ENCODE measurements at places on chromosomes 6 and 20.

DNA sequence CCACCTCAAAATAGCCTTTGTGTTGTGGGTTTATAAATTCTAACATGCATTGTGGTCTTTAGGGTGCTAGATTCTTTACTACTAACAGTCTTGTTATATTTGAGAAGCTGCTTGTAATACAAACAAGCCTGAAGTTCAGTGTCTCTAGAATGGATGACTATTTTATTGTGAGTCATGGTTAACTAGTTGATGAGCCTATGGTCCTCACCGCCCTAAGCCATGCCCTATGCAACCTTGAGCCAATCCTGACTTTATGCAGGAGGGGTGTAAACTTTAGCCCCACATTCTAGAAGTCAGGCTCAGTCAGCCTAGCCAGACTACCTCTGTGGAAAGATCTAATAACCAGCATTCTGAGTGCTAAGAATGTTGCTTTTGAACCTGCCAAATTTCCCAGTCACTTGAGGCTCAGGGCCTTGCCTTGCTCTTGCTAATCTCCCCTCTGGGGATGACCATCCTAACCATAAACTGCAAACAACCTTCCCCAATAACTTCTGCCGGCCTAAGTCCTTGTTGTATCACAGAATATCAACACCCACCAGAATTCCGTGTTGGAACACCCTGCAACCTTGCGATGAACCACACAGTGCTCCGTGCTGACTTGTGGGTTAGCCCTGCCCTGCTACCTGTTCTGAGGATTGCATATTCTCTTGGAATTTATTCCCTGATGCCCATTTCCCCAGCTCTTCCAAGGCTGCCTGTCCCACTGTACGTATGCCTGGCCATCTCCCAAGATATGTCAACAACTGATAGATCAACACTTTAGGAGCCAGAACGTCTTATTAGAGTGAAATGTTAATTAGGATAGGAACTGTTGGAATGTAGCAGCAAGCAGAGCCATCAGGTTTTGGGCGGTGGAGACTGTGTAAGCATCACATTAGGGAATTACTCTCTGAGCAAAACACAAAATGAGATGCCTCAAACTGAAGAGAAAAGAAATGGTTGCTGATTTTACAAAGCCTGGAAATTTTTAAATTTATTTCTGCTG, 71.7 kb upstream of the CEP85L start:
- DNase-seq = peak; percentile 34

DNA sequence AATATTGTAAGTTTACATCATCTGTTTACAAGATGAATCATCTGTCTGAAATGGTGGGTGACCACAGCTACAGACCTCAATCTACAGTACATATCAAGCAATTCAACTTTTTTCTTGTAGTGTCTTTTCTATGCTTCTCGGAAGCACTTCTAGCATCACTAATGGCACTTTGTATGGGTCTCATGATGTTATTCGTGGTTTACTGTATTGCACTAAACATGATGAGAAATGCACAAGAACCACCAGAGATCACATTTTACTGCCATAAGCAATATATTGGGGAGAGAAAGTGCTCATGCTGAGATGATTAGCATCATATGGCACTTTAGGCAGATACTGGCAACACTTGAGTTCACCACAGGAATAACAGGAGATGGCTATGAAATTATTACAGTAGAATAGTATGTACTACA, 15.4 kb upstream of the BTBD3 start:
- no peak for DNase-seq

DNA sequence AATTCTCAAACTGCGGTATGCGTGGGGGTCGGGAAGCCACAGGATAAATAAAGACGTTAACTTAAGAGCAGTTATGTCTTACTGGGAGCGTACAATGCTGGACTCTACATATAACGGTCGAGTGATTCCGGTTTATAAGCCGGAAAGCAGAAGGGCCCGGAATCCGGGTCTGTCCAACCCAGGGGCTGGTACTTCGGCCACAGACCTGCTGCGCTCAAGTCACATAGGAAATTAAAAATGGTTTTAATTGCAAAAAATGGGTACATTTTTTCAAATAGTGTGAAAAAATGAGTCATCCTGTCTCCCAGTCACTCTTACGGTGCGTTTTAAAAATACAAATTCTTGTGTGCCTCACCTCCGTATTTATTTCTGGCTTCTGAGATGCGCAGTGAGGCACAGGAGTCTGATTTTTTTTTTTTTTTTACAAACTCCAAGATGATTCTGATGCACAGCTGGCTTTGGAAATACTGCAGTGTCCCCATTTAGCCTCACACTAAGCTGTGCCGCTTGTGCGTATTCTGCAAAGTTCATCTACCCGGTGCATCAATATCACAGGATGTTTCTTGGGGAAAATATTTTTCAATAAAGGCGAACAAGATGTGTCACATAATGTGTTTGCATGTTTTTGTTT, 1.0 kb downstream of the PCIF1 start:
- peak; percentile 50 for DNase-seq

DNA sequence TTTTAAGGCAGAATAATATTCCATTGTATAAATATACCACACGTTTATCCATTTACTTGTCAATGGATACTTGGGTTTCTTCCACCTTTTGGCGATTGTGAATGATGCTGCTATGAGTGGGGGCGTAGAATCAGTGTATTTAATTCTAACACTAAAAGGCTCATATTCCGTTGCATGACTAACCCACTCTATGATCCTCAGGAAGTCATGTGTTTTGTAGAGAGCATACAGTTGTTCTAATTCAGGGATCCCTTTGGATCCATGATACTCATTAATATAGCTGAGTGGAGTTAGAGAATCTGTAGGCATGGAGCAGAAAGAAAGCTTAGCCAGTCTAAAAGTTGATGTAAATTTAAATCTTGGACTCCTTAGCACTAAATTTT, 74.2 kb upstream of the TMEM170B start:
- DNase-seq = no peak

- no peak for DNase-seq
These were observed 62.1 kb upstream of the ADGRB3 start for GRCh38 chr6:68572975-68573374.

GRCh38 chr6:10425975-10426780, 11.3 kb upstream of the TFAP2A start:
- DNase-seq = no peak

All from SJCRH30 (cell line).